ENCODE measurements at places on chromosomes 2 and 18. TPM values are rescaled to one million over a fixed set of nuclear protein-coding genes. Genes with fewer than 3 reads are reported as not detected.

REG3A gene
- not detected for total RNA-seq

- H3K27ac ChIP-seq = no peak overlapping the region
- H3K27me3 ChIP-seq = no peaks in the 10 kb centered on the region
- no peaks in the 10 kb centered on the region for H3K36me3 ChIP-seq
- H3K4me3 ChIP-seq = no peak overlapping the region
- DNase-seq = no peak
- peaks cover 24% of the 10 kb centered on the region for H3K4me1 ChIP-seq
Measured at GRCh38 chr2:12083713-12084419, 337.4 kb downstream of the LPIN1 start.

- H3K4me1 ChIP-seq = no peaks in the 10 kb centered on the region
- peaks cover 2% of the 10 kb centered on the region for H3K27me3 ChIP-seq
- no peaks in the 10 kb centered on the region for H3K36me3 ChIP-seq
- H3K4me3 ChIP-seq = no peak overlapping the region
Measured at GRCh38 chr18:12531749-12532148, 124.0 kb downstream of the PRELID3A start.

IL1F10 gene
- total RNA-seq = not detected

RASGRP3 gene
- 2.3 TPM for total RNA-seq

DNA sequence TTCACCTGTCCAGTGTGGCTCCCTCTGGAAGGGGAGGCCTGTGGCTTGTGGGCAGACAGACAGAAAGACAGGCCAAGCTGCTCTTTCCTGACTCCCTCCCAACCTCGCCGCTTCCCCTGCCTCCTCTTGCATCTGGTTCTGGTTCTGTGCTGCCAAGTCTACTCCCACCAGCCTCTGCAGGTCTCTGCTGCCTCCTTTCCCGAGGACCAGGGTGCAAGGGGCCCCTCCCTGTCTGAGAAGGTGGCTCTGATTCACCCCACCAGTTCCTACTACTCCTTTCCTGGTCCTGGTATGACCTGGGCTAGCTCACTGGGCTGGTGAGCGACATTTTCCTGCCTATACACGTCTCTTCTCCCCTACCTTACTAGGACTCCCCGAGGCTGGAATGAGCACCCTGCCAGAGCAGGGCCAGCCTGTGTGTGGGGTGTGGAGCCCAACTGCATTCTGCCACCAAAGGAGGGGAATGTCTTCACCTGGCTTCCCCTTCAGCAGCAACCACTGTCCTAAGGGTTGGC lies 238.5 kb downstream of the CELF4 start:
- H3K36me3 ChIP-seq = no peaks in the 10 kb centered on the region
- no peak overlapping the region for H3K27ac ChIP-seq
- H3K27me3 ChIP-seq = peaks cover 7% of the 10 kb centered on the region
- no peak for DNase-seq

CIB4 gene
- not detected for total RNA-seq

- H3K4me1 ChIP-seq = no peaks in the 10 kb centered on the region
- H3K27me3 ChIP-seq = peaks cover 9% of the 10 kb centered on the region
- H3K36me3 ChIP-seq = no peaks in the 10 kb centered on the region
- H3K4me3 ChIP-seq = no peak overlapping the region
Measured at GRCh38 chr2:60140185-60140584, 413.3 kb downstream of the BCL11A start.

DCDC2C gene
- total RNA-seq = not detected

RESP18 gene
- total RNA-seq = not detected
